SW 1271 (cell line): ENCODE measurements at places on chromosomes 12 and 14.

DNA sequence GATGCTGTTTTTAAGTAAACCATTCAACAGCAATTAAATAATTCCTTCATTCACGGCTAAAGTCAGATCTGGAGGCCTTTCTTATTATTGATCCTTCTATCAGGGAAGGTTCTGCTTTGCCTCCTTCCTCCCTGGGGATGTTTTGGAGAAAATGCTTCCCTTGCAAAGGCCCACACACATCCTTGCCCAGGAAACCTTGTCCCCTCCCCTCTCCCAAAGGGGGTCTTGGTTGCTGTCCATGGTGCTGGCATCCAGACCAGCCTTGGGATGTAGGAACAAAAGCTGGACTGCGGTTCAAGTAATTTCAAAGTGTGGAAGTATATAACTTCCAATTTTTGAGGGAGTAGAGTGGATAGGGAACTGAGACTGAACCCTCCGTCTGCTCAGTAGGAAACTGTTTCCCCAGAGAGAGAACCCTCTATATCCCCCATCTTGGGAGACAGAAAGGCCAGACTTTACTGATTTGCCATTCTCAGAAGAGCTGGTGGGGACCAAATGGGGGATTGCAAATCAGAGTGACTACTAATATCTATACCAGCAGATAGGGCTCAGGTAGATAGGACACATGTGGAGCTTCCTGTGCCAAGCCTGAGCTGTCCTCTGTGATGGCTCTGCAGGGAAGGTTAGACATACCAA lies 5.6 kb downstream of the MARCHF9 start:
- no peak for DNase-seq

GRCh38 chr12:25581067-25581466 lies 28.0 kb upstream of the LMNTD1 start:
- no peak for DNase-seq

GRCh38 chr12:110846615-110847566 lies at the start of gene CCDC63:
Gene CCDC63, plus strand, starts transcription at chr12:110846987. Its CDS starts 5,968 bp downstream, at chr12:110852955.
- peak; percentile 54 for DNase-seq

- DNase-seq, result no peak
Observed at GRCh38 chr14:89973234-89973823, 17.6 kb downstream of the TDP1 start.
